ENCODE measurements at places on chromosomes 11 and 22.

- no peak for DNase-seq
Measured at GRCh38 chr11:76103460-76103859, 102.8 kb downstream of the WNT11 start.

GRCh38 chr11:124080327-124081001 is 34.8 kb upstream of the VWA5A start:
- DNase-seq: no peak

GRCh38 chr11:72720784-72721183 is 31.4 kb downstream of the ARAP1 start:
- no peak for DNase-seq

DNA sequence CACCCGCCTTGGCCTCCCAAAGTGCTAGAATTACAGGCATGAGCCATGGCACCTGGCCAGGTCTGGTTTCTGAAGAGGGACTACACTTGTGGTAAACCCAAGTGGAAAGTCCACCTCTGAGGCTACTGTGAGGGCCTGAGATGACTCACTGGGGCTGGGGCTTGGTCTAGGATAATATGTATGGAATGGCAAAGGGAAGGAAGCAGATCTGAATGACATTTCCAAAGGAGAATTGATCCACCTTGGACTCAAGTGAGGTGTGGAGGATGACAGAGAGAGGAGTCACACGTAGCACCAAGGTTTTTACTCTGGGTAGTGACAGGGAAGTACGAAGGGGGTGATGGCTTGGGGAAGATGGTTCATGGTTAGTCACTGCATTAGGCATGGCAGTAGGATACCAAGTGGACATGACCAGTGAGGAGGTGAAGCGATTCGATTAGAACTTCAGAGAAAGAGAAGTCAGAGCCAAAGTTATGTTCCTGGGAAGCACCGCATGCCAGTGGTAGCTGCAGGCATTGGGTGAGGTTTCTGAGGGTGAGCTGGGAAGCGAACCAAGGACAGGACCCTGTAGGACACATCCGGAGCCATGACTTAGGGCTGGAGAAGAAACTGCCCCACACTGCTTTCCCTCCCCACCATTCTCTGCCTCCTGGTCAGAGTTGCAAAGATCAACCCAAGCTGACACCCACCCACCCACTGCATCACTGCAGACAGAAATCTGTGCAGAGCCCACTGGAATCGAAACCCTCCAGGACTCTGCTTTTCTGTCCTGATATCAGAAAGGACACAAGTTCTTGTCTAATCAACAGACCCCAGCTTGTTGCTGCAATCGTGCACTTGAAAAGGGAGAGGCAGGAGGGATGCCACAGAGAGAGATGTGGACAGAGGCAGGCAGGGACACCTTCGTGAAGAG is 13.0 kb upstream of the BCL9L start:
- no peak for DNase-seq

DNA sequence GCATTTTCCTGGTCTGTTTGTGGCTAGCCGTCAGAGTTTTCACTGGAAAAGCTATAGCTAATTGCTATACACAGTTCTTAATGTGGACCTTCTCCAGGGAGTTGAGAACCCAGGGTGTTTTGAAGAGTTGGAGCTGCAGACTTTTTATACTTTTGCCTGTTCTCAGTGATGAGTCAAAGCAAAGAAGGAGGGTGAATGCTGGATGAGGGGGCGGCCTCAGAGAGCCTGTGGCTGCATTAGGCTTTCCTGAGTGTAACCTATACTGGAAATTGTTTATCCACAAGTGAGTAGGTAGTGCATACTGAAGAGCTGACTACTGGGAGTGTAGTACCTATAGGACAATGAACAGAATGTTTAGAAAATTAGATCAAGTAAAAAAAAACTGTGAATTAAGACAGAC is 79.7 kb upstream of the HORMAD2 start:
- DNase-seq: no peak

- DNase-seq: no peak
Measured at GRCh38 chr22:38153821-38154562, 27.6 kb downstream of the PLA2G6 start.

GRCh38 chr11:121250843-121251242 is 41.7 kb upstream of the SC5D start:
- no peak for DNase-seq

DNA sequence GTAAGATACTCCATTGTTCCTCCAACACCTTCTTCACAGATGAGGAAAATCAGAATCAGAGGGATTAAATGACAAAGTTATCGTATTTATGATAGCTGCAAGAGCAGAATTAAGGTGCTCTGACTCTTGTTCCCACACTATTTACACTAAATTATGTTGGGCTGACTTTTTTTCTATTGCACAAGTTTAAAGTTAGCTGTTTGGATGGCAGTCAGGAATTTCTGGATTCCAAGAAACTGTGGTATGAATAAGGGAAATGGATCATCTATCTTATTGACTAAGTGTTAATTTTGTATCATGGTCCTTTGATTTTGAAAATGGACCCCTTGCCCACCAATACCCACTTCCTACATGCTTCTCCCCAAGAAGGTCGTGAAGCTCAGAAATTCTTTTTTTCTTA is 19.9 kb upstream of the APOA1 start:
- DNase-seq: no peak

- DNase-seq: no peak
Measured at GRCh38 chr11:87317441-87317840, 279.7 kb downstream of the TMEM135 start.

DNA sequence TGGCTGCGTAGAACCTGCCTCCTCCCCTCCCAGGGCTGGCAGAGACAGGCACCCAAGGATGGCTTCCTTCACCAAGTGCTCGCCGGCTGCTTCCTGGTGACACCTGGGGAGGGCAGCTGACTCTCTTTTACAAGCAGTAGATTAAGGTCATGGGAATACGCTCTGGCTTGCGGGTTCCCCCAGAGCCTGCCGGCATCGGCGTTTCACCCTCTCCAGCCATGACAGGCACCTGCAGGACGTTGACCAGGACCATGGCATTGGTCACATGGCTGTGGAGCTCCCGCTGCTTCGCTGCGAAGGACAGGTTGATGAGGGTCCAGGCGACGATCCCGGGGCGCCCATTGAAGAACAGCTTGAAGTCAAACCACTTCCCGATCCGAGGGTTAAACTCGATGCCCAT is 9.5 kb downstream of the DHCR7 start:
- no peak for DNase-seq

- no peak for DNase-seq
Measured at GRCh38 chr11:119108146-119108856, 1.2 kb downstream of the C2CD2L start.

- no peak for DNase-seq
Measured at GRCh38 chr11:75014129-75014528, 25.4 kb downstream of the NEU3 start.

- DNase-seq: no peak
Measured at GRCh38 chr11:20596205-20597153, 2.9 kb upstream of the SLC6A5 start.
